ENCODE measurements at places on chromosomes 1 and 21.

GRCh38 chr1:235093696-235094592 is 34.7 kb downstream of the TOMM20 start:
- DNase-seq = peak; percentile 82

GRCh38 chr1:117860896-117861610 is 68.4 kb downstream of the GDAP2 start:
- no peak for DNase-seq

DNA sequence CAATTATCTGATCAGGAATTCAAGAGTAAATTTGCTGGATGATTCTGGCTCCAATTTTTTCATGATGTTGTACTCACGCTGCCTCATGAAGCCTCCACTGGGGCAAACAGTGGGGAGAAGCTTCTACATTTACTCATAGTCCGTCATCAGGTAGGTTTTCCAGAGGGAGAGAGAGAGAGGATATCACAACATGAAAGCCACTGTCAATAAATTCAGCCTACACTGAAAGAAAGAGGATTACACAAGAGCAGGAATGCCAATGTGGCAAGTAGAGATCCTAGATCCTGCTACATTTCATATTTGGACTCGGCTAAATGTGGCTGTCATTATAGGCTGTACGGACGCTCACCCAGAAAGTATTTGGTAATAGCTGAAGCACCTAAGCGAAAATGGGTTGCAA is 819.9 kb downstream of the BRINP3 start:
- no peak for DNase-seq

DNA sequence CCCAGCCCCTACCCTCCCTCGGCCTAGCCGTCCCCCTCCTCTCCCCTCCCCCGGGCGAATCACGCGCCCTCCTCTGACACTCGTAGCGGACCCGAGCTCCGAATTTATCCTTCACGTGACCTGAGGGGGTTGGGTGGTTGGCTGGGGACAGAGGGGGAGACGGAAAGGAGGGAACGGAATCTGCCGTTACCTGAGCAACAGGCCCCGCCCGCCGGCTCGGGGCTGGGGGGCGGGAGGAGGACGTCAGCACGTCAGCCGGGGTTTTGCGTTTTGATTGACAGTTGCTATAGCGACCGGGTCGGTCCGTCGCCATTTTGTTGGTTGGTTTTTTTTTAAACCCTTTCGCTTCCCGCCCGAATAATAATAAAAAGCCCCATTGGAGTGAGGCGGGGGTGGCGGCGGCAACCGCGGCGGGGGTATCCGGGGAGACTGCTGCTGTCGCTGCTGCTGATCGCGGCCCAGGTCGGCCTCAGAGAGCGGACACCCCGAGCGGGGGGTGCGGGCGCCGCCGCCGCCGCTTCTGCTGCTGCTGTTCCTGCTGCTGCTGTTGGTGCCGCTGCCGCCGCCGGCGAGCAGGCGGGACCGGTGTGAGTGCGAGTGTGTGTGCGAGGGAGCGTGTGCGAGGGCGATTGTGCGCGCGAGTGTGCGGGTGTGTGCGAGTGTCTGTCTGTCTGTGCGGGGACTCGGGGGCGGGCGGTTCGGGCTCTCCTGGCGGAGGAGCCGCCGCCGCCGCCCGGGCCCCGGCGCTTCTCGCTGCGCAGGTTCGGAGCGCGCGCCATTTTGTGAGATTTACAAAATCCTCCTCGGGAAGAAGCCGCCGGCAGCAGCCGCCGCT is at the start of gene DYRK1A:
Gene DYRK1A, plus strand, starts transcription at position 292 of the 835 bp plus-strand sequence. CDS start 53,602 bp downstream, outside the sequence.
- DNase-seq = peak; percentile 99

DNA sequence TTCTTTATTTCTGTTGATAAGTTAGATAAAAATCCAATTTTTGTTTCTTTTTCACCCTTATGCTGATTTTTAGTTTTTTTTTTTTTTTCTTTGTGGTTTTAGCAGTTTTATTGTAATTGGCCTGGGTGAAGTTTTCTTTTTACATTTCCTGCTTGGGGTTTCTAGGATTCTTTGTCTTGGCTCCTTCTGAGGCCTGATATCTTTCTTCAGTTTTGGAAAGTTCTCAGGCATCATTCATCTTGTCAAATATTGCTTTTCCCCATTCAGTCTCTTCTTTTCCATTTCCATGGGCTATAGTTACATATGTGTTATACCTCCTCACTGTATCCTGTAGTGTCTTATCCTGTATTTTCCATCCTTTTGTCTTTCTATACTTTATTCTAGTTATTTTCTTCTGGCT is 28.5 kb downstream of the ST6GALNAC3 start:
- DNase-seq = no peak

- DNase-seq = no peak
Measured at GRCh38 chr1:167987174-167987573, 50.3 kb upstream of the MPC2 start.

- peak; percentile 10 for DNase-seq
Measured at GRCh38 chr1:228098323-228098931, 4.7 kb downstream of the C1orf35 start.

- no peak for DNase-seq
Measured at GRCh38 chr1:180123463-180123936, 31.2 kb upstream of the QSOX1 start.

DNA sequence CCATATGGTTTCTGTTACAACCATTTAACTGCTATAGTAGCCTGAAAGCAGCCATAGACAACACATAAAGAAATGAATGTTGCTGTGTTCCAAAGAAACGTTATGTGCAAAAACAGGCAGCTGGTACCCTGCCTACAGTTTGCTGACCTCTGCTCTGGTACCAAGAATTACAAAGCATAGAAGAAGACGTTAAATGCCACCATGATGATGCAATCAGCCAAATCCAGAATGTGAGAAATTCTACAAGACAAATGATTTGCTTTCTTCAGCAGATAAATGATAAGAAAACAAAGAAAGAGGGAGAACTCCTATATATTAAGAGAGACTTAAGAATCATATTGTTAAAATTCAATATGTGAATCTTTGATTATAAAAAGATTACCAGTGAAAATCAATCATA is 97.8 kb upstream of the PDE4B start:
- no peak for DNase-seq

- DNase-seq = peak; percentile 59
Measured at GRCh38 chr1:2547210-2548067, 8.7 kb upstream of the TNFRSF14 start.

DNA sequence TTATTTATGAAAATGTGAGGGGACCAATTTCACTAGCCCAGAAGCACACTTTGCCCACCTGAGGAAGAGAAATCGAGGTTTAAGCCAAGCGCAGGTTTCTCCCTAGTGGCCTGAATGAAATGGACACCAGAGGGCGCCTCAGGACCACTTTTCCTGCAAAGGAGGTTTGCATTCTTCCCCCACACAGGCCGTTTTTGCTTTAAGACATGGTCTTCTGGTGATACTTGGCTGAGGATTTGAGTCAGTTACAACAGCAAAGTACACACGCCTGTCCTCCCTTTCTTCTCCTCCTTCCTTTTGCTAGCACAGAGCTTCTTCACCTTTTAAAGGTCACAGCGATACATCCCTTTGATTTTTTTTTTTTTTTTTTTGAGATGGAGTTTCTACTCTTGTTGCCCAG is 5.4 kb downstream of the PLA2G2E start:
- DNase-seq = peak; percentile 79

- DNase-seq = no peak
Measured at GRCh38 chr1:55623311-55623710, 408.1 kb upstream of the USP24 start.

GRCh38 chr1:6145864-6146410 is 34.2 kb downstream of the CHD5 start:
- DNase-seq = no peak

- DNase-seq = no peak
Measured at GRCh38 chr1:908661-909060, 15.1 kb upstream of the SAMD11 start.

DNA sequence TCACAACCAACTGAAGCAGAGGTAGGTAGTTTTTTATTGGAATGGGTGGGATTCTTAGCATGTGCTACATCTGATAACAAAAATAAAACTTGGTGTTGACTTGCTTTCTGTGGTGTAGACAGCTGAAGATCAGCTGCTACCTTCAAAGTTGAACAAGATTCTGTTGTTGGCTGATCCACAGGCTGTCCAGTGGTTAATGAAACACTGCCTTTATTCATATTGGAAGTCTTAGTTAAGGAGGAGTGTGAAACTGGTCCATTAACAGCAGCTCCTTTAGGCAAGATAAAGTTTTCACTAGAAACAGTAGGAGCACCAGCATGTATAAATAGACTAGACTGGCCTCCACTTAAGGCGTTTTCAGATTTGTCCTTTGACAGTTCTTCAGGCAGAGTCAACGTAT is 81.1 kb downstream of the ZNF644 start:
- DNase-seq = no peak

GRCh38 chr1:200041337-200042118 is 14.0 kb downstream of the NR5A2 start:
- no peak for DNase-seq

GRCh38 chr21:38683222-38683621 is 122.5 kb upstream of the ETS2 start:
- peak; percentile 9 for DNase-seq

DNA sequence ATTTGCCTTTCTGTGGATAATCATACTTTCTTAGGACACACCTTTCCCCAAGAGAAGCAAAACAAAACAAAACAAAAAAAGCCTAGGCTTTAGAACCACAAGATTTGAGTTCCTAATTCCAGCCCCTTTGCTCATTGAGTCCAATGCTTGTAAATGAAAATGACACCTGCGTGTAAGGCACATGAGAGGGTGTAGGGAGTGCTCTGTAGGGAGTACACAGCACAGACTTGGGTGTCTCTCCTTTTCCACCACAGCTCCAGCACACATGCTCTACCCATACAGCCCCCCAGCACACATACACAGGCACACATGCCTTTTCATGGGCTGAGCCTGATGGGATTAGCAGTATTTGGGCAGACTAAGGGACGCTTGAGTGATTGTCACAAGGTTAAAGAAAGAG is 9.2 kb upstream of the NGF start:
- no peak for DNase-seq

- DNase-seq = no peak
Measured at GRCh38 chr1:199279872-199280645, 641.2 kb downstream of the PTPRC start.

GRCh38 chr1:92708368-92708950 is 76.4 kb downstream of the EVI5 start:
- DNase-seq = peak; percentile 42

DNA sequence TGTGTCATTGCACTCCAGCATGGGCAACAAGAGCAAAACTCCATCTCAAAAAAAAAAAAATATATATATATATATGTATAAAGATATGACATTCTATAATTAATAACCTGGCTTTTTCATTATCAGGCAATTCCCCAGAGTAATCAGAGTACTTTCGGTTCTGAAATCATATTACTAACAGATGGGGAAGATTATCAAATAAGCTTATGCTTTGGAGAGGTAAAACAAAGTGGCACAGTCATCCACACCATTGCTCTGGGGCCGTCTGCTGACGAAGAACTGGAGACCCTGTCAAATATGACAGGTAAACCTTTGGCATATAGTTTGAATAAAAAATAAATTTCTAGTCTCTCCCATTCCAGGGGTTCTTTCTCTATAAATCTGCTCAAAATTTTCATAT is 58.5 kb upstream of the SH3GLB1 start:
- DNase-seq = no peak

GRCh38 chr1:173117108-173117633 is 66.4 kb upstream of the TNFSF18 start:
- DNase-seq = no peak

DNA sequence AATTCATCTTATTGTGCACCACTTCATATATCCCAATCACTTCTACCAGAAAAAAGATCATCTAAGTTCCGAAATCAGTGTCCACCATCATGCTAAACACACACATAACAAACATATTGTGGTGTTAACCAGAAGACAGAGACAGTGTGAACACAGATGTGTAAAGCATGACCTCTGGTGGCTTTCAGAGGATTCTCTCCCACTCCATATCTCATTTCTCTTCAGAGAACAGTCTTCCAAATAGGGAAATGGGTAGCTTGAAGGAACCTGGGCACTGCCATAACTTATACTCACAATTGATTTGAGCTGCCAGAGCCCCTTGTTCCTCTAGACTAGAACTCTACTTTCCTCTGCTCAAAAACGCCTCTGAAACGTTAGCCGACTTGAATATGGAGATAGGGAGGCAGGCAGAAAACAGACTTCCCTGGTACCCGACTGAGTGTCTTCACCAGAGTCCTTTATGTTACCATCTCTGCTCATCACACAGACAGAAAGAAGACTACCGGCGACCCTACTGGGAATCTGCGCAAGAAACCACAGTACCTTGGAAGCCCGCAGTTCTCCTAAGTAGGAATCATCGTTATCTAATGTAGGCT is 1.8 kb upstream of the ELAPOR1 start:
- DNase-seq = peak; percentile 68

DNA sequence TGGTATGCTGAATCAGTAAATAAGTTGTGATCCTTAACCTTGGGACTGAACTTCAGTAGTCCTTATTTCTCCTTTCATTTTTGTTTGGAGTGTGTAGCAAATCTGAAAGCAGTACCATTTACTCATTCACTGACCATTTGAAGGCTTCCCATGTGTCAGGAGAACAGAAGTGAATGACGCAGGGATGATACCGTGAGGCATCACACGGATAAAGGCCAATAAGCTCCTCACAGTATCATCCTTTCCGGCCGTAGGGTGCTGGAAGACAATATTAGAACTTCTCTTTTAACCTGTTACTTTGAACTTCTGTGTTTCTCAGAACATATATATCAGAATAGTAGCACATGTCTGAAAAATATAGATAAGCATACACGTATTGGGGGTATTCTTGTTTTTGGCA is 21.3 kb downstream of the BACH1 start:
- no peak for DNase-seq

GRCh38 chr1:179576509-179576908 is 761 bp upstream of the NPHS2 start:
- no peak for DNase-seq

DNA sequence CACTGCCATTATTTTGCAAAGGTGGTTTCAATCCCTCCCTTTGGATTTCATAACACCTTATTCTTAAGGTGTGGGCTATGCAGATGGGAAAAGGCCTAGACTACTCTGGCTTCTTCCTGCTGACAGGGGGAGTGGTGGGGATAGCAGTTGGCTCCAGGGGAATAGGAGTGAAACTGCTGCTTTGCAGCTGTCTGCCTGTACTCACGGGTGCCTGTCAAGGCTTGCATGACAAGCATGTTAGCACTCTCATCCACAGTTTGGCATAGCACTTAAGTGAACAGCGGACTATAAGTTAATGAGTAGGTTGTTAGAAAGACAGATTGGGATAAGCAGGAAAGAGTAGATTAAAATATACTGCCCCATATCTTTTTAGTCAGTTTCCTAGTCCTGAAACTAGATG is 287.5 kb upstream of the DAB1 start:
- no peak for DNase-seq

DNA sequence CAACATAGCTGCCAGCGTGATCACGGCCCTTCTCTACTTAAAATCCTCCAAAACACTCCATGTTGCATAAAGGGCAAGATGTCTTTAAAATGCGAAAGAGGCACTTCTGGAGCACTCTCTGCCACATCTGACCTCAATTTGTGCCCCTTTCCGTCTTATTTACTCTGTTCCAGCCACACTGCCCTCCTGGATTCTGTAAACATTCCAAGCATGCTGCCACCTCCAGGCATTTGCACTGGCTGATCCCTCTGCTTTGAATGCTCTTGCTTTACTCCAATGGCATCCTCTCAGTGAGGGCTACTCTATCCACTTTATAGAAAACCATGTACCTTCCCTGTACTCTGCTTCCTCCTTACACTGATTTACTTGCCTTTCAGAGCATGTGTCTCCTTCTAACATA is 5.3 kb upstream of the RGS7 start:
- no peak for DNase-seq
